Ascending aorta (tissue), 2 donors: ENCODE measurements at places on chromosomes 12 and 14.

GRCh38 chr12:115394496-115395220, 710.7 kb upstream of the TBX3 start:
- DNase-seq: no peak

GRCh38 chr14:36700651-36701050, 39.0 kb downstream of the PAX9 start:
- no peak for DNase-seq

DNA sequence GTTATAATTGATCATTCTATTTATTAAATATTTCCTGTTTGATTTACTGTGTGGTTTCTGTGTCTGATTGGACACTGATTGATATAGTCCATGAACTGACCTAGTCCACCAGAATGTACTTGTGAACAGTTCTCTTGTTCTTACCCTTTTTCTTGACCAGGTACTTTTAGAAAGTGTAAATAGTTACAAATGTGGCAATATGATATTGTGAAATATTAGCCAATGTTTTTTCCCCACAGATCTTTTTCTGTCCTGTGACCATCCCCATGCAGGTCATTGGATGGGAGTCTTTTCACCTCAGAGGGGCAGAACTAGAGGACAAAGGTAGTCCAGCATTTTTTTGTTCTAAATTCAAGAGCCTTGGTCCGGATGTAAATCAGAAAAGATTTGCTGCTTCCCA, 8.3 kb upstream of the CRY1 start:
- no peak for DNase-seq

- DNase-seq: no peak
Observed at GRCh38 chr14:67232621-67233020, 8.6 kb upstream of the PALS1 start.

DNA sequence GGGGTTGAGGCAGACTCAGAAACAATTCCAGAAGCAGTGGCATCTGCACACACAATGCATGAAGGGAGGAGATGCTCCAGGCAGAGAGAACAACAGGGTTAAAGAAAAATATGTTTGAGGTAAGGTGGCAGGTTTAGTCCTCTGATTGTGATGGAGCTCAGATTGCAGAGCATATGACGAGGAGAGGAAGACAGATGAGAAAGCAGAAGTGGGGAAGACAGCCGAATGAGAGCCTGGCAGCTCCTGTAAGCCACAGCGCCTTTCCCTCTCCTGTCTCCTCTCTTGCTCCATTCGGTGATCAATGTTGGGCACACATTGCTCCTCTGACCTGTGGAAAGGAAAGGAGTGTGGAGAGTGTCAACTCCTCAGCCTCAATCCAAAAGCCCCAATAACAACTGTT, 372.2 kb downstream of the GXYLT1 start:
- DNase-seq: no peak
